ENCODE measurements at places on chromosomes 5 and 9. TPM values are rescaled to one million over a fixed set of nuclear protein-coding genes. Genes with fewer than 3 reads are reported as not detected.

OTP gene
- not detected for total RNA-seq

CATSPER3 gene
- total RNA-seq, result not detected

ACSL6 gene
- 2.2 TPM for total RNA-seq

UNC13B gene
- total RNA-seq, result 20.5 TPM

LTC4S gene
- total RNA-seq, result 5.7 TPM

PCDHGB1 gene
- total RNA-seq, result 5.0 TPM

ACTBL2 gene
- total RNA-seq, result not detected

EQTN gene
- total RNA-seq, result not detected
